NCI-H1105 (cell line): ENCODE measurements at places on chromosomes 4 and X.

- DNase-seq, result no peak
Measured at GRCh38 chr4:129138810-129139496, 43.0 kb downstream of the C4orf33 start.

DNA sequence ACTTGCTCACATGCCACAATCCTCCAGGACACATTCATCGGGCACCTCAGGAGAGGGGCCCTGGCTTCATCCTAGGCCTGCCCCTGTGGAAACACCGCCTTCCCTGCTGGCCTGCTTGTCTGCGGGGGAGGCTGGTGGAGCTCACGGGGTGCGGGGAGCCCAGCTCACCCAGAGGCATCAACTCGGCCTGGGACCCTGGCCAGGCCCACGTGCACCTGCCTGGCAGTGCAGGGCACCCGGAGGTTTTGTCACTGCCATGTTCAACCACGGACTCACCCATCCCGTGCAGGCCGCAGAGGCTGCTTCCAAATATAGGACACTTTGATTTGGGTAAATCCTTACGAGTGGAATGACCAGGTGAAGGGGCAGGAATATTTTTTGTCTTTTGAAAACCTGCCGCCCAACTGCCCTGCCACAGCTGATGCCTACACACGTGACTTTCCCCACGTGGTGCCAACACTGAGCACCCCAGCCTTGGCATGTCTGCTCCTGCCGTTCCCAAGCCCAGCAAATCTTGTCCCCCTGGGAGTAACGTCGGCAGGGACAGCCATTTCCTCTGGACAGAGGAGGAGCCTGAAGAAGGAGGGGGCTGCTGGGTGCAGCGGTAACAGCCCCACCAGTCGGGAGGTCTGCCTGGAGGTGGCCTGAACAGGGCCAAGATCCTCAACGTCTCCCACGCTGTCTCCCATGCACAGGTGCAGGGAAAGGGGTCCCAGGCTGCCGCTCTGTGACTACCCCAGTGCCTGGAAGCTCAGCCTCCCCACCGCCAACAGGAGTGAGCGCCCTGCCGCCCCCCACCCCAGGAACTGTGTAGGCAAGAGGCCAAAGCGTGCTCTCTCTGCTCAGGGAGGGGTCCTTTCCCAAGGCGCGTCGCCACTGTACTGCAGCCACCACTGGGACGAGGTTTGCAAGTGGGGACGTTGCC, 8.5 kb downstream of the MXD4 start:
- no peak for DNase-seq

DNA sequence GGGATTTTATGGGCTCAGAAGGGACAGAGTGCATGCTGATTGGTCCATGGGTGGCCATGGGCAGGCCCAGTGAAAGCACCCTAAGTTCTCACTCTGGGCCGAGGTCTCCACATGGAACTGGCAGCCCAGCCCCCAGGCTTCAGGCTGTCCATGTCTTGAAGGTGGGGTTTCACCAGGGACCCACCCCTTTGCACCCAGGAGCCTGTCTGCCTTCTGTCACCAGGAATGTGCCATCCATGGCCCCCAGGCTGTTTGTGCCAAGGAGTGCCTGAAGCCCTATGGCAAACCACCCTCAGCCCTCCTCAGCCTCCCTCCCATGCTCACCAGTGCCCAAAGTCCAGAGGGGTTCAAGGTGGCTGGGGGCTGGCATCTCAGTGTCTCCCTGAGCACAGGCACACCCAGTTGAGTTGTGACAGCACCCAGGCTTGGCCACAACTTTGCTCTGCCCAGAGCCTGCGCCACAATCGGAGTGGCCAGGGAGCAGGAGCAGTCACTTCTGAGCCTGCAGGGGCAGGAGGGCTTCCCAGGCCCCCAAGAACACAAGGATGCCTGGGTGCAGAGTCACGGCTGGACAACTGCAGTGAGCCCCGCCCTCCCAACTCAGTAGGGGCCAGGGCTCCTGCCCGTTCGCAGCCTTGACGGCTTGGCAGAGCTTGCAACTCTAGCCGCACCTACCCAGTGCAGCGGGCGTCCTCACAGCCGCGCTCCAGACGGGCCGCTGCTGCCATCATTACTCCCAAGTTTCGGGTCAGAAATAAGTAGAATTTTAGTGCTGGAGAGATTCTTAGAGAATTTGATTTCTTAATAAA, 185.3 kb upstream of the NUDT6 start:
- no peak for DNase-seq

GRCh38 chr4:16264798-16265197, 38.5 kb upstream of the TAPT1 start:
- DNase-seq, result no peak

GRCh38 chr4:98557194-98557892, 101.1 kb downstream of the TSPAN5 start:
- DNase-seq, result no peak

DNA sequence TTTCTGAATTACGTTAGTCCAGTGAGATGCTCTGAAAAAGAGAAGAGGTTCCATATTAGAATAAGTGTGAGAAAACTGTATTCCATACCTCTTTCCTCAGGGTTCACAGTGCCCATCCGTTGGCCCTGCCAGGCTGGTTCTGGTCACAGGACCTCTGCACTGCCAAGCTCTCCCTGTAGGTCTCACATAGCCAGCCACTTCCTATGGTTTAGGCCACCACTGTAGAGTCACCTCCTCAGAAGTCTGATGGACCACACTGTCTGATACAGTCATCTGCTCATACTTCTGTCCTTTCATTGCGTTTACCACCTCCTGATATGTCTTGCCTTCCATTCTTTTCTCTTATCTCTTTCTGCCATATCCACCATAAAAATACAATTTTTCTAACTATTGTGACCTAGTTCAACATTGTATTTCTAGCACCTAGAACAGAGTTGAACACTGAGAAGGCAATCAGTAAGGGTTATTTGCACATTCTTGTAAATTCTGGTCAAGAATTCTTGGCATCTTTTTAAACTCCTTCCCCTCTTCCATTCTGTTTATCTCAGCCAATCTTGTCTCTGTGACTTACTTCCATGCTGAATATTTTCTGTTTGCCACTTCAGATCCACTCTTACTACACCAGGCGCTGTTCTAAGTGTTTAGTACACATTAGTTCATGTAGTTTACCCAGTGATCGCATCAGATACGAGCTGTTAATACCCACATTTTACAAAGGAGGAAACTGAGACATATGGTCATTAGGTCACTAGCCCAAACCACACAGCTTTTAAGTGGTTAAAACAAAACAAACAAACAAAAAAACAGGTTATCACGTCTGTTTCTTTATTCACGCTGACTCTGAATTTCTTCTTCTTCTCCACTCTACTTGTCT, 125.6 kb downstream of the CBR4 start:
- DNase-seq, result no peak

- no peak for DNase-seq
Measured at GRCh38 chr4:183335369-183335940, 13.2 kb upstream of the CLDN24 start.

DNA sequence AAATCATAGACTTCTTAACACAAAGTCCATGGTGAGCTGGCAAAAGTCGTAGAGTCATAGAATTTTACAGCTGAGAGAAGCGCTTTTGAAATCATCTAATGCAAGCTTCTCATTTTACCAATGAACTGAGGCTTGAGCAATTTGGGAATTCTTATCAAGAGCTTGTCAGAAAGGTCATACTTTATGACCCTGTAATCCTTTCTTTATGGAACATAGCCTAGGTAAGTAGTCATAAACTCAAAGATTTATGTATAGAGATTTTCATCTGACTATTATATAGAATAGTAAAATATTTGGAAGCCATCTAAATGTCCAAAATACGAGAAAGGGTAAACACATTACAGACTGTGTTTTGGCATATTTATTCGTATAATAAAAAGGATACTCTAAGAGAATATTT, 563.5 kb downstream of the PCDH7 start:
- DNase-seq, result no peak

- no peak for DNase-seq
Measured at GRCh38 chr4:142660728-142661127, 185.4 kb downstream of the INPP4B start.

DNA sequence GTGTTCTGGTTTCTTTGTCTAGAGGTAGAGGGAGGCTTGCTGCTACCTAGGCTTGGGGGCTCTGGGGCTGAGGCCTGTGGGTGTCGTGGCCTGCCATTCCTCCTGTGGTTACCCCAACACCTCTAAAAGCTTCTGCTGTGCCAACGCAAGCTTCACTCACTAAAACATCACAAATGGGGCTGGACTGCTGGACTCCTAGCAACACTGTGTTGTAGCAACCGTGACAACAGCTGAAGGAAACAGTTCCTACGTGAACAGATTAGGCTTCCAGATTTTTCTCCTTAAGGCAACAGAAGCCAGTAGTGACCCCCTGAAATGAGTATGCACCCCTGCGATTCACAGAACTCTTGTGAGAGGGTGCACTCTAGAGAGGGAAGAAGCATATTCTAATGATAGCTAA, 138.3 kb upstream of the TEX13D start:
- no peak for DNase-seq

- DNase-seq, result no peak
Measured at GRCh38 chr4:140485939-140486338, 12.2 kb downstream of the MGAT4D start.

DNA sequence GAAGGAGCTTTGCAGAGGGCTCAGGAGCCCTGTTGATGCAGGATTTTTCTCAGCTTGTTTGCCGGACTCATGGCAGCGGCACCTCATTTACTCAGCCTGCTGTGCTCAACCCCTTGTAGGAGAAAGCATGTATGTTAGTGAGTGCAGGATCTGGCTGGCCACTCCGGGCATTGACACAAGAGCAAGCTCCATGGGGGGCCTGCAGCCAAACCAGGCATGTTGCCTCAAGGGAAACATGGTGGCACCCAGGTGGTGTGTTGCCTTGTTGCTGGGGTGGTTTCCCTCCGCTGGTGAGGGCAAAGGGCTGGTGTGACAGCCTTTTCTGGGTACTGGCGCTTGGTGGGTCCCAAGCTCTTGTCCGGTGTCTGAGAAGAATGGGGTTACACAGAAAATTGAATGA, 189.3 kb upstream of the ANXA3 start:
- DNase-seq, result no peak

GRCh38 chr4:158079661-158080060, 93.2 kb downstream of the GASK1B start:
- DNase-seq, result no peak

- no peak for DNase-seq
Measured at GRCh38 chr4:7498446-7499200, 63.9 kb upstream of the PSAPL1 start.

- DNase-seq, result no peak
Measured at GRCh38 chr4:185186769-185187168, 17.0 kb downstream of the CFAP97 start.

- no peak for DNase-seq
Measured at GRCh38 chr4:6749340-6750171, 33.0 kb upstream of the KIAA0232 start.

DNA sequence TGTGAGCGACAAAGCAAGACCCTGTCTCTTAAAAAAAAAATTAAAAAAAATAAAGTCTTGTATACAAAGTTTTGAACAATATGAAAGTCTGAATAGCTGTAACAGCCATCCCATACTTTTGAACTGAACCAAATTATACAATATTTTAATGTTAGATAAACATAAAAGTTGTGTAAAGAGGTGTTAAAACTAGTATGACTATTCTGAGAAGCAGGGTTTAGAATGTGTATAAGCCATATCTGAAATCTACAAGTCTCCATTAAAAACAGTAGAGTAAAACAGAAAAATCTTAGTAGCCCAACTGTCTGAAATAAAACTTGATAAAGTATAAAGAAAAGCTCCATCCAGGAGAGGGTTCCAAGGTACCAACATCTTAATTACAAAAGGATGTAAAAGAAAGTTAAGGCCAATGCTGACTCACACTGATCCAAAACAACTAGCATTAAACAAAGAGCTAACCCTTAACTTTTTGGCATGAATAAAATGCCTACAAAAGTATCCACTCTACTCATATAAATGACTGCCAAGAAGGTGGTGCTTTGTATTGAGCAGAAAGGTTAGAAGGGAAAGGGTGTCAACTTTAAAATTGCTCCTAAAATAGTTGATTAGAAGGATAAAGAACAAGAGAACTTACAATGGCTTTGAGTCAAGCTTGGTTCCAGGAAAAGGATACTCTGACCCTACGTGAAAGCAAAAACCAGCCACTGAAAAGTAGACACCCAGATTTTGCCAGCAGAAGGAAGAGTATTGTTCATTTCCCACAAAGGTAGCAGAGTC, 18.5 kb downstream of the CNOT6L start:
- DNase-seq, result no peak

DNA sequence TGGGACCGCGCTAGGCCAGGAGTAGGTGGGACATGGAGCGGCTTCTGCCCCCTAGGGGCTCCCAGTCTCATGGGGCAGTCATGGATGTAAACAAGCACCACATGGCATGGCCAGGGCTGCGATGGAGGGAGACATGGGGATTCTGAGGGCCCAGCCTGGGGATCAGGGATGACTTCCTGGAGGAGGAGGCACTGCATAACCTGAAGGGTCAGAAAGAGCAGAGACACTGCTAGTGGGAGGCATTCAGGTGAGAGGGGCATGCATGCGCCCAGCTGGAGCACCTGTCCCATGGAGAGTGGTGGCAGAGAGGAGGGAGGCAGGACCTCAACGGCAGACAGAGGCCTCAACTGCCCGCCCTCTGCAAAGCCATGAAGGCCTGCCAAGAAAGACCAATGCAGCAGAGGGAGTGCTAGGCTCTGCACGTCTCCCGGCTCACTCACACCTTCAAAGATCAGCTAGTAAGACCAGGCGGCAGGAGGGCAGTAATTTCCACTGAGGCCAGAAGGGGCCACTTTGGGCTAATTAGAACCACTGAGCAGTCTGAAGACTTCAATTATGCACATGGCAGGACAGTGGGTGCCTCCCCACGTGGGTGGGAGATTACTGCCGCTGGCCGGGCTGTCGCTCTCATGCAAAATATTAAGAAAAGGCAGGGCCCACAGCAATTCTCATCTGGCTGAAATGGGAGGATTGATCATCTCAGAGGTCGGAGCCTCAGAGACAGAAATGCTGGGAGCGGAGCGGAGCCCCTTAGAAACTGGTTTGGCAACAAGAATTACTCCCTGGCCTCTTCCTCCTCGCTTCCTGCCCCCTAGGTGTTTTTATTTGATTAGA, 69.6 kb downstream of the PPP2R2C start:
- no peak for DNase-seq

GRCh38 chr4:3800351-3800750, 34.2 kb downstream of the ADRA2C start:
- no peak for DNase-seq

GRCh38 chr4:18536428-18536827, 514.9 kb upstream of the LCORL start:
- DNase-seq, result no peak

DNA sequence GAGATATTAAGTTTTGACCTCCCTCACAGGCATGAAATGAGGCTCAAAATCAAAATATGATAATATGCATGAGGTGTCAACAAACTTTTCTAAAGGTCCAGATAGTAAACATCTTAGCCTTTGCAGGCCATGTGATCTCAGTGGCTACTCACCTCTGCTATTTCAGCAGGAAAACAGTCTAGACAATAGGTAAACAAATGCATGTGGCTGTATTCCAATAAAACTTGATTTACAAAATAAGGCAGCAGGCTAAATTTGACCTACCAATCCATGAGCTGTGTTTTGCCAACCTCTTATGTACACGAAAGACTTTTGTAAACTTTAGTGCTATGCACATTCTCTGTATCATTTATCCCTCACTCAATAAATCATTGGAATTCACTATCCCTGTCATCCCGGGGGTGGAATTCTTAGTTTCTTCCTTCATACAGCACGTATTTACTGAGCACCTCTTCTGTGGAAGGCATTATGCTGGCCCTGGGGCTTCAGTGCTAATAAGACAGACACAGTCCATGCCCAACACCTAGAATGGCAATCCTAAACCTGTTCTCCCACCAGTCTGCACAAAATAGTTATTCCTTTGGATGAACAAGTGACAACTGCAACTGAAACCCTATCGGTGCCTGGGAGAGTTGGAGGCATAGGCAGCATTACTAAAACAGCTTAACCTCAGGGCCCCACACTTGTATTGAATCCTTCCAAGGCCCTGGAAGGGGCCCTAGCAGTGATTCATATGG, 19.9 kb downstream of the MAGEB17 start:
- DNase-seq, result no peak
